ENCODE measurements at places on chromosomes 2 and 18.

GRCh38 chr2:43383533-43383932 is 157.1 kb upstream of the ZFP36L2 start:
- no peak for DNase-seq

GRCh38 chr2:152481881-152482583 is 147.1 kb downstream of the FMNL2 start:
- no peak for DNase-seq

DNA sequence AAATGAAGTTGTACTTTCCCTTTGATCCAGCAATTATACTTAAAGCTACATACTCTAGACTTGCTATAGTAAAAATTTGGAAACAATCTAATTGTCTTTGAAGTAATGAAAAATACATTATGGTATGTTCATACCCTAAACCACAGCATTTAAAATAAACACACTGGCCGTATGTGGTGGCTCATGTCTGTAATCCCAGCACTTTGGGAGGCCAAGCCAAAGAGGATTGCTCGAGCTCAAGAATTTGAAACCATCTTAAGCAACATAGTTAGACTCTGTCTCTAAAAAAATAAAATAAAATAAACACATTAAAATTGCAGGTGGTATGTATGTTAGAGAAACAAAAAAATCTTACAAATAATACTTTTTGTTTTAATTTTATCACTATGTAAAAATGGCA is 208.1 kb upstream of the KLHL14 start:
- peak; percentile 54 for DNase-seq

GRCh38 chr18:79528846-79529245 is 133.1 kb downstream of the NFATC1 start:
- peak; percentile 67 for DNase-seq

DNA sequence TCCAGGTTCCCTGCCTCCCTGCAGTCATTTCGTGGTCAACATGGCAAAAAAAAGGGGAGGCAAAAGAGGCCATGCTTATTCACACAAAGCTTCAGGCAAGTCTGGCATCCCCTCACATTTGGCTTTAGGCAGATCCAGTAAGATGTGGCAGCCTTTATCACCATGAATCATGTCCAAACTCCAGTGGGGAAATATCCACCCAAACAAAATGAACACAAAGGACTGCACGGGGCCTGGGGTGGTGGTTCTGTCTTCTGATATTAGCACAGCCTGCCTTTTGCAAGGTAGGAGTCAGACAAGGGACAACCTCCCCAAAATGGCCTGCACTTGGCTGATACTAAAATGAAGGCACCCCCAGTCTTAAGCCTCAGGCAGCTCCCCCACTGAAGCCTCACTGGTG is 129.9 kb downstream of the ZBTB7C start:
- DNase-seq = no peak
